Mucosa of gallbladder (tissue), 1 donor: ENCODE measurements at places on chromosomes 7 and 10. TPM values are rescaled to one million over a fixed set of nuclear protein-coding genes. Genes with fewer than 3 reads are reported as not detected.
A peak's percentile ranks its signal among the peaks of the same experiment; 100 is the strongest.

The PDK4 gene
- 64.2 TPM for total RNA-seq

DNA sequence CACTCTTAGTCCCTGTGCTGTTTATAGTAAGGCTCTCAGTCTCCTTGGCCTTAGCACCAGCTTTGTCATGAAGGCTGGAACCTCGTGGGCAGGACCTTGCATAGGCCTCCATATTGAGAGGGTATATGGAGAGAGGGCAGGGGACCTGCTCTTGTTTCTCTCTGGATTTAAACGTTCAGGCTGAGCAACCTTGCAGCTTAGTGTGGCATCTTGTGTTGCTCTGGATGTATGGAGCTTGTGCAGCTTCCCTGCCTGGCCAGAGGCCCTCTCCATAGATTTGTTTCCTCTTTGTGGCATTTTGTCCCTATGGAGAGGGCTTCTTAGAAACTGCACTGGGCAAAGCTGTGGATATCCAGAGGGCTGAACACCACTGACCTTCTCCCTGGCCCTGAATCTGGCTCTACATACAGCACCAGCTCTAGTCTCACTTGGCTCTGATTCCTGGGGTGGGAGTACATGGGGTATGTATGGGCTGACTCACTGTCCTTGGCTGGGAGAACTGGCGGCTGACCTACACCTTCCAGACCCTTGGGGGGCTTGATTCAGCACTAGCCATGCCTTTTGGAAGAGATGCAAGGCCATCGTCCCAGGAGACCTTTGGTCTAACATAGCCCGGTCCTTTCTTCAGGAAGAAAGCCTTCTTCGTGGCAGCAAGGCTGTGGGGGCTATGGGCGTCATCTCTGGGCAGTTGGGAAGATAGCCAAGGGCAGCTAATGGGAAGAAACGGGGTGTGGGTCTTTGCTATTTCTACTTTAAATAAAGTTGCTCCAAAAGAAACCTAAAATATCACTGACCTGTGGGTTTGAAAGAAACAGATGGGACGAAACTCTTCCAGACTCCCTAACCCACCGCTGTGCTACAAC lies 30.5 kb downstream of the ITPRIP start:
- no peak for DNase-seq

The CALHM1 gene
- not detected for total RNA-seq

DNA sequence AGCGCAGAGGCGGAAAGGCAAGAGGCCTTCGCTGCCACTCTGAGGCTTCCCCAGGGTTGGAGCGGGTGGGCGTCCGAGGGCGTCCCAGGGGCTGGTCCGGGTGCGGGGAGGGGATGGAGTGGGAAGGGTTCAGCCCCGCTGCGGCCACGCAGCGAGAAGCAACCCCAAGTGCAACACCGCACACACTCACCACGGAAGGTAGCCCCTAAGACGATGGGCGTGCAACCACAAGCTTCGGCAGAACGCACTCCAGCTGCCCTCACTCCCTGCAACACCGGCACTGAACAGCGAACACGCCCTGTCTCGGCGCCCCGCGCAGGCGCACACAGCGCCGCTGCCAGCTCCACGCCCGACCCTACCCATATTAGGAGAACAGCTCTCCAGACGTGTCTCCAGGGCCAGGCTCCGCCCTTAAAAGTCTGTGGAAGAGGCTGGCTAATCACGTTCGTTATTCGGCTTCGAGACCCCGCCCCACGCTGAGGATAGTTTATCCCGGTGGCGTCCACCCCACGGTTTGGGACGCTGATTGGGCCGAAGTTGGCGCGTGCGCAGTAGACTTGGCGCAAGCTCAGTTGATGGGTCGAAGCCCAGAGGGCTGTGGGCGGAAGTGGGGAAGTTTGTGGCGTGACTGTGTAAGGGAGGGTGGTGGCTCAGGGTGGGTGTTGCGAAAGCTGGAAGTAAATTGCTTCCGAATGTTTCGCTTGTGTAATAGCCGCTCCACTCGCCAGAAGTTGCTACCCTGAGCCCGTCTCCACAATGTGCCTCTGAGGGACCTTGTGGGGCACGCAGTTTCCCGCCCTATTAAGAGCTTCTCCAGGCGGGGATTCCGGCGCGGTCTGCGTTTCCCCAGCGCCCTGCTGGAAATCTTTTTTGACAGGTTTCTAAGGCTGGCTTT lies at the start of gene RSU1:
RSU1 (minus strand) TSS at position 300 of the 895 bp plus-strand sequence. CDS start 343 bp downstream, outside the sequence.
- peak; percentile 100 for DNase-seq

The TAC1 gene
- total RNA-seq: 5.2 TPM

GRCh38 chr7:54112567-54112966 lies 429.6 kb upstream of the VSTM2A start:
- no peak for DNase-seq

The NKX1-2 gene
- total RNA-seq: 0.09 TPM

The ICA1 gene
- 26.4 TPM for total RNA-seq

GRCh38 chr7:142503036-142503435 lies 245.2 kb upstream of the PRSS58 start:
- DNase-seq: no peak

GRCh38 chr7:158369290-158369689 lies 218.3 kb downstream of the PTPRN2 start:
- no peak for DNase-seq

DNA sequence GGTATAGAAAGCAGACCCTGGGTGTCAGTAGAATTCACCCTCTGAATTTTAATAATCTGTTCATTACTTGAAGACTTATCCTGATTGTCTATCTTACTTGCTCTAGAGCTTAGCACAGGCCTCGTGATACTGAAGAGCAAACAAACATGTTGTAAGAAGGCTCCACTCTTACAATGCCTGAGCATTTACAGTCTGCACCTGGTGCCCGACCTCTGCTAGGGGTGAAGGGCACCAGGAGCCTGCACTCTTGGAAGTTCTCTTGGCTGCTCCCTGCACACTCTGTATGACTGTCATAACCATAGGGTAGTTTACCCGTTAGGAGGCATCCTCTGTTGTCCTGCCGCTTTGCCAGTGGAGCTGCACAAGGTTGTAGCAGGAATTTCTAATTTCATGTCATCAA lies 91.3 kb upstream of the NPY start:
- no peak for DNase-seq

DNA sequence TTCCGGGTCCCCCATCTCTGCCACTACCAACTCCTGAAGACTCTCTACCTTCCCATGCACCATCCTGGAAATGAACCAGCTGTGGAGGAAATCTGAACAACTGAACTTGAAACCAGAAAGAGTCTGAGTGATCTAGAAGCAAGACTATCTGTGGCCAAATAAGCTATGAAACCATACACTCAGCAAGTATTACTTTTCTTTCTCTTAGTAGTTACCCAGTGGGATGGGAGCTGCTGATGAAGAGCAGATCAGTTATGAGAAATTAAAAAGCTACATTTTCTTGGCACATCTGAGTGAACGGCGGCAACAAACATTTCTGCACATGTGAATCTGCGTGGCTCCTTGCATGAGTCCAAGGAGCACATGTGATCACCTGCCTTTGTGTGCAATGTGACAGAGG lies 31.6 kb upstream of the AGK start:
- no peak for DNase-seq

DNA sequence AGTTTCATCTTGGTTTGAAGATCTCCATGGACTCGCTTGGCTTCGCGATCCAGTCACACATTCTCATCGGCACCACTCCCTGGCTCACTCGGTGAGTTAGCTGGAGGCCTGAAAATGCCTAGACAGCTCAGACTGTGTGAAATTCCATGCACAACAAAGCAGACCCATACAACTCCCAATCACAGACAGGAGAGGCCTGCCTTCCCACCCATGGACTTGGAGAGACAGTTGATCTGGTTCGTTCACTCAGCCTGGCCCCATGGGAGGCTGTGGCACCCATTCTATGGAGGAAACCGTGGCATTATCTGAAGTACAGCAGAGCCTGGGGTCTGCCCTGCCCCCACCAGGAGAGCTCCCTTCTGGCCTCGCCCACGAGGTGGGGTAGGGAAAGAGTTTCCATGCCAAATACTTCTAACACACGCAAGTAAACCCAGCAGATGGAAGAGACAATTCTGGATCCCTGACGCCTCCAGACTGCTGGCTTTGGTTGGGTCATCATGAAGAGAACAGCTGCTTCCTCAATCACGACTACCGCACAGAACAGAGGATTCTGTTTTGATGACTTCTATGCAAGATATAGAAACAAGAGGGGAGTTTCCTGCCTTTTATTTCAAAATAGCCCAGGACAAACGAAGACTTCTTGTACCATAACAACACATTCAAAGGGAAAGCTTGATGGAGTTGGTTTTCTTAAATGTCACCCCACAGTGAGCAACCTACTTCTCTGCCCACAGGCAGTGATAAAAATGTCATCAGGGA lies 15.9 kb downstream of the FAM53B start:
- no peak for DNase-seq

DNA sequence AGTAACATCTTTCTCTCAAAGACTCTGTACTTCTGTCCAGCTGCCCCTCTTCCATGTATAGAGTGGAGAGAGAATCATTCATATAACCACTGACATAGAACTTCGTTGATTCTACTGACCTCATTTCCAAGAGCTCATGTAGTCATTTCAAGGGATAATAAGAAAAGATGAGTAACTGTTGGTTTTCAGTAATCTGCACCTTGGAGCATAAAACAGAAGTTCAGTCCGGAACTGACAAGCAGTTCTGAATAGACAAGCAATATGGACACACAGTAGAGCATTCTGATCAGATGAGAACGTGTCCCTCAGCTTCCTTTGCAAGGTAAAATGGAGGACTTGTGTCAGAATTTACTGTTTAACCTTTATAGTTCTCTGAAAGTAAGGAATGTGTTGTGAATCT lies 847.1 kb downstream of the REEP3 start:
- DNase-seq: no peak

DNA sequence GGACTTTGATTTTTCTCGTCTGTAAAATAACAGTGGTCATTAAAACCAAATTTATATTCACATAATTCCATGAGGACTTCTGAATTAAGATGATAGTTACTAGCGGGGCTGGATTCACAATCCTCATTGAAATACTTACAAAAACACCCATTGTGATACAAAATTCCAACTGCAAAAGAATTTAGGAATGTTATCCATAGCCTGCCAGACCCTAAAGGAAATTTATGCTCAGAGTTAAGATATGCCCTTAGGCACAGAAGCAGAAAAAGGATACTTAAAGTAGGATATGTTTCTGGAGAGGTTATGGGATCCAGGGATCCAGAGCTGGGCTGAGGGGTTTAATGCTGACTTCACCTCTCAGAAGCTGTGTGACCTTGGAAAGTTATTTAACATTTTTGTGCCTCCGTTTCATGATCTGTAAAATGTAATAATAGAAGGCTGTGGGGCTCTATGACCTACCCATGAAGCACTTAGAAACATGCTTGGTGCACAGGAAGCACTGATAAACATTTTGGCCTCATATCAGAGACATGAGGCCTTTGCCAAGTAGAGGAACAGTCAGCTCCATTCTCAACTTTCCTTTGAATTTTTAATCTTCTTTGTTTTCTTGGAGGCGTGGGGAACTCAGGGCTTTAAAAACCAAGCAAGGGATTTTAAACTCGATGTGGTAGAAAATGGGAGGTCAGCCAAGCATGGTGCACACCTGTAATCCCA lies 744.7 kb downstream of the KCNMA1 start:
- no peak for DNase-seq

DNA sequence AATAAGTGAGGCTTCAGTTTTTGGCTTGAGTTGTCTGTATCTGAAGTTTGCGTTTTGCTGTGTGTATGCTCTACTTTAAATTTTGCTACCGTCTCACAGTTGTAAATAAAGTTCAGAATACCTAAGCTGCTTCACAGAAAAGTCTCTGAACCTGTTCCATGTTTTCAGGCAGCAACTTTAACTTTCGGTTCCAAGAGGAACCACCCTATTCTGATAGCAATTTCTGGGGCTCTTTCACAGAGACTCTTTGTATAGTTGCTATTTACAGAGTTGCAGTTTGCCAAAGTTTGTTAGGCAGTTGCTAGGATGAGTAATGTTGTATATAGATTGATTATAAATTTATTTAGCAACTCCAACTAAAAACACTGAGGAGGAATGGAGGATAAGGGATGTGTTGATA lies 5.7 kb downstream of the FAM221A start:
- DNase-seq: no peak

- DNase-seq: peak; percentile 24
Observed at GRCh38 chr7:137820677-137821420, 25.9 kb downstream of the DGKI start.

DNA sequence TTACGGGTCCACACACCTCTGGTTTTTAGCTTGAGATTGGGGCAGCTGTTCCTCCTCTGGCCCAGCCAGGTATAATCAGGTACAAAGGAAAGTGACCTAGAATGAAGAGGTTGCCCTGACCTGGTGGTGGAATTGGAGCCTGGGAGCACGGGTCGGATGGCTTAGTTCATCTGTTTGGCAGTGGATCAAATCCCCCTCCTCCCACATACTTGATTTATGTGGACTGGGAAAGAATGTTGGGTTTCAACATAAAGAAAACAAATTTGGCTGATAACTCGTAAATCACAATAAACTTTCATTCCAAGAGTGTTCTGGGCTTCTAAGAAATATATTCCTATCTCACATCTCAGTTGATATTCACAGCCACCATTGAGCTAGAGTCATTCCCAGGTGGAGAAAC lies 186.8 kb downstream of the CUX1 start:
- DNase-seq: no peak

The ZMIZ2 gene
- total RNA-seq: 109 TPM

DNA sequence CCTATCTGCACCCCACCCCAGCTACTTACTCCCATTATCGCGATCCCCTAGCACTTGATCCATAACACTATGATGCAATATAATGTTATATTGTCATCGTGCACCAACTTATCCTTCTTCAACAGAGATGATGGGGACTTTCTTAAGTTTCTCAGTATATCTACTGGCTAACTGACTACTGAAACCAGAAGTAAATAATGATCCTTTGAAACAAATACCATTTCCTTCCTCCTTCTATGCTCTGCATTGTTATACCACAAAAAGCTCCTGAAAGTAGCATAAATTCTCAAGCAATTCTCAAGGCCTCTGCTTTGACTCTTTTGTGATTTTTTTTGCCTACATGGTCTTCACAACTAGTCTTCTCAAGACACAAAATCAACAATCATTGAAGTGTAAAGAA lies 68.9 kb downstream of the HTR7 start:
- no peak for DNase-seq

DNA sequence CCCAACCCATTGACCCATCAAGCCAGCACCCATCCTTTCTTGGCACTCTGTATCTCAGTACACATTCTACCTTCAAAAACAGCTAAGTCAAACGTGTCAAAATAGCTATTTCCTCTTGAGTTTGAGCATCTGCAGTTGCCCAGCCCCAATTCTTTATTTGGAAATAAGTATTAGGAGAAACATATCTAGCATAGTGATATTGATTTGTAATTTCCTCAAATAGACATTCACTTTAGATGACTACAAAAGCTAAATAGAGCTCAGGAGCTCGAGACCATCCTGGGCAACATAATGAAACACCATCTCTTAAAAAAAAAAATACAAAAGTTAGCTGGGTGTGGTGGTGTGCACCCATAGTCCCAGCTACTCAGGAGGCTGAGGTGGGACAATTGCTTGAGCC lies 59.2 kb upstream of the AGBL3 start:
- DNase-seq: no peak

GRCh38 chr7:17401791-17402627 lies 103.6 kb downstream of the AHR start:
- no peak for DNase-seq
